Pancreas (tissue), 10 donors: ENCODE measurements at places on chromosomes 11 and 22. TPM values are rescaled to one million over a fixed set of nuclear protein-coding genes. Genes with fewer than 3 reads are reported as not detected.

UBQLN3 gene
- total RNA-seq, result not detected

GRCh38 chr22:23145878-23146470 lies 697 bp downstream of the RAB36 start:
- H3K4me1 ChIP-seq, result peaks cover 16% of the 10 kb centered on the region
- no peaks in the 10 kb centered on the region for H3K27me3 ChIP-seq
- DNase-seq, result no peak
- H3K4me3 ChIP-seq, result peak overlapping the region; percentile 10
- H3K36me3 ChIP-seq, result no peaks in the 10 kb centered on the region

DNA sequence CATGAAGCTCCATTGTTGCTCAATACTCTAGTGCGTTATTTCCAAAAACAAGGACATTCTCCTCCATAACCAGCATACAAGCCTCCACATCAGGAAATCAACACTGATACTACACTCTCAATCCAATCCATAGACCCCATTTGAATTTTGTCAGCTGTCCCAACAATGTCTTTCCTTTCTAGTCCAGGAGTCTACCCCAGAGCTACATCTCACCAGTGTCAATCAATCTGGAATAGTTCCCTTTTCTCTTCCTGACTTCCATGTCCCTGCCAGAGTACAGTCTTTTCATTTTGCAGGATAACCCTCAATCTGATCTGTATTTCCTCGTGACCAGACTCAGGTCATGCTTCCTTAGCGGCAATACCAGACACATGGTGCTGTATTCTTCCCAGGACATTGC lies 43.0 kb downstream of the TCF20 start:
- no peak overlapping the region for H3K4me3 ChIP-seq
- H3K27ac ChIP-seq, result no peak overlapping the region
- no peaks in the 10 kb centered on the region for H3K36me3 ChIP-seq
- H3K4me1 ChIP-seq, result peaks cover 12% of the 10 kb centered on the region

GRCh38 chr22:48112687-48113521 lies 1350.5 kb downstream of the TBC1D22A start:
- H3K4me3 ChIP-seq, result no peak overlapping the region
- no peak overlapping the region for H3K27ac ChIP-seq
- no peaks in the 10 kb centered on the region for H3K27me3 ChIP-seq
- no peaks in the 10 kb centered on the region for H3K4me1 ChIP-seq
- no peaks in the 10 kb centered on the region for H3K36me3 ChIP-seq

DNA sequence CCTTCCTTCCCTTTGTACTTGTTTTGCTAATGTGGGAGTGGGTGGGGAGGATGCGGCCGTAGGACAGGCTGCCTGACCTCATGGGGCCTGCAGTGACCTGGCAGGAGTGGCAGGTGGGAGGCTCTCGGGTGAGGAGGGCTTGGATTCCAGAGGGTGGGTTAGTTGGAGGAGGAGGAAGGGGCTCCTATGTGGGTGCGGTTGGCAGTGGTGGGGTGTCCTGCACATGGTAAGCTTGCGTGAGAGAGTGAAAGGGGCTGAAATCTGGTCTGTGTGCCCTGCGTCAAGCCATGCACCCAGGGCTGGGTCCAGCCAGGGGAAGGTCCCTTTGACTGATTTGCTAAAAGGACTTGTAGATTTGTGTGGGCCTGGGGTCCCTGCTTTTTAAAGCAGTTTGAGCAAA lies 90.7 kb upstream of the OR4B1 start:
- H3K4me1 ChIP-seq, result no peaks in the 10 kb centered on the region
- no peak for DNase-seq
- no peaks in the 10 kb centered on the region for H3K27me3 ChIP-seq
- no peaks in the 10 kb centered on the region for H3K36me3 ChIP-seq
- no peak overlapping the region for H3K27ac ChIP-seq

DNA sequence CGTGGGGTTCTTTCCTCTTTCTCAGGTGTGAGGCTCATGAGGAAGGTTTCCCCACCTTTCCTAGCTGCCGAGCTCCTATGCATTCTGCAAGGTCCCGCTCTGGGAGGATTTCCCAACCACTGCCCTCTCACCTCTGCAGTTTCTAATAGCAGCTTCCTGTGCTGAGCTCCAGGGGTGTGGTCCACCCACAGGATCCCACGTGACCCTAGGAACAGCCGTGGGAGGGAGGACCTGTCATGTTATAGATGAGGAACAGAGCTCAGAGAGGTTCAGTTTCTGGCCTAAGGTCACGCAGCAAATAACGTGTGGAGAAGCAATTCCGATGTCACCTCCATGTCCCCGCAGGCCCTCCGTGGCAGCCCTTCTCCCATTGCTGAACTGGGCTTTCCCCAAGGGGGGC lies 38.5 kb downstream of the FLRT1 start:
- no peak overlapping the region for H3K27ac ChIP-seq
- H3K4me3 ChIP-seq, result no peak overlapping the region
- no peak for DNase-seq
- no peaks in the 10 kb centered on the region for H3K4me1 ChIP-seq
- no peaks in the 10 kb centered on the region for H3K36me3 ChIP-seq

- no peak overlapping the region for H3K4me3 ChIP-seq
- DNase-seq, result no peak
- H3K36me3 ChIP-seq, result no peaks in the 10 kb centered on the region
- H3K27me3 ChIP-seq, result no peaks in the 10 kb centered on the region
- no peak overlapping the region for H3K27ac ChIP-seq
Observed at GRCh38 chr22:40727070-40727963, 48.0 kb downstream of the MCHR1 start.

DNA sequence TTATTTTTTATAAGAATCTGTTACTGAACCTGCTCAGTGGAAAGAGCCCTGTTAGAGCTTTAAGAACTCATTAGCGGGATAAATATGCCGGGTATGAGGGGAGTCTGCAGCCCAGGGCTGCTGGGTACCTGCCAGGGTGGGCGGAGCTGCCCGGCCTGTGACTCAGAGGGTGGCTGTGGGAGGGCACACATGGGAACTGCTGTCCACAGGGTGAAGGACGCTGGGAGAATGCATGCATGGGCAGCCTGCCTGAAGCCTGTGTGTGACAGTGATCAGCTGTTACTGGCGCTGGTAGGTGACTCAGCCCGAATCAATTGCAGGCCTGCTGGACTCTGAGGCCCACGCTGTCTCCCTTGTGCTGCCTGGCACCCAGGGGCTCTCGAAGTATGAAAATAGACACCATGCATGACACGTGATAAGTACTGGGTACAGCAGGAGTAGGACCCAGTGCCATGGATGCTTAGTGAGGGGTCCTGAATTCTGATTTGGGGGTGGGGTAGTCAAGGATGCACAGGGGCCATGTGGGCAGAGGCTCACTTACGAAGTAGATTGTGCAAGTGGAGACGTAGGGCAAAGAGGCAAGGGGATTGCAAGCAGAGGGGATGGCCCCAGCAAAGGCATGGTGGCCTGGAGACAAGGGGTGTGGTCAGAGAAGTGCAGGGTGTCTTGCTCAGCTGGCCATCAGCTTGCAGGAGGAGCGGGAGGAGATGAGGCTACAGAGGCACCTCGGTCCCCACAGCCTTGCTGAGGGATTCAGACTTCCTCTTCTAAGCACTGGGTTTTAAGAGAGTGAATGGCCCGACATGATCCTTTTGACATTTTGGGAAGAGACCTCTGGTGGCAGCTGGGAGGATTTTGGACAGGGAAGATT lies 36.5 kb downstream of the GRIK4 start:
- no peak overlapping the region for H3K4me3 ChIP-seq
- no peaks in the 10 kb centered on the region for H3K27me3 ChIP-seq
- H3K27ac ChIP-seq, result peak overlapping the region; percentile 16

GRCh38 chr11:57359896-57360690 lies 20.9 kb downstream of the PRG3 start:
- no peaks in the 10 kb centered on the region for H3K36me3 ChIP-seq
- H3K27me3 ChIP-seq, result no peaks in the 10 kb centered on the region
- peaks cover 8% of the 10 kb centered on the region for H3K4me1 ChIP-seq
- no peak overlapping the region for H3K4me3 ChIP-seq
- peak; percentile 47 for DNase-seq

GRCh38 chr11:87266751-87267150 lies 229.0 kb downstream of the TMEM135 start:
- H3K27ac ChIP-seq, result no peak overlapping the region
- H3K4me3 ChIP-seq, result no peak overlapping the region
- peaks cover 6% of the 10 kb centered on the region for H3K4me1 ChIP-seq
- no peaks in the 10 kb centered on the region for H3K27me3 ChIP-seq

DNA sequence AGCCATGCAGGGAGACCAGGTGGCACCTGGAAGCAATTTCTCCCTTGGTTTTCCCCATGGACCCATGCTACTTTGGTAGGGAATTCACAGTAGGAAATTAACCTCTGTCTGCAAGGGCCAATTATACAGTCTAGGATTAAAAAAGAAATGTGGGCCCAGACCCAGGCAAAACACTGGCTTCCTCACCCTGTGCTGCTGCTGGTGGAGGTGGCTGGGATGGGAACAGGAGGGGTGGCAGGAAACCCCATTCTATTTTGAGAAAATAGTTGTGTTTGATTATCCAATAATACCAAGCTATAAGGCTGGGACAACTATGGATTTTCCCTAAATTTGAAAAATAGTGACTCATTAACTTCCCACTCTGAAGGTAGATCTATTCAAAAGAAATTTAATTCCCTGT lies 417.0 kb upstream of the NARS2 start:
- DNase-seq, result no peak
- no peaks in the 10 kb centered on the region for H3K36me3 ChIP-seq
- H3K27me3 ChIP-seq, result no peaks in the 10 kb centered on the region
- H3K4me1 ChIP-seq, result no peaks in the 10 kb centered on the region
- no peak overlapping the region for H3K4me3 ChIP-seq
- H3K27ac ChIP-seq, result no peak overlapping the region
